ENCODE measurements at places on chromosomes 3 and 15.

GRCh38 chr3:52243791-52244628, 1.5 kb upstream of the PPM1M start:
- peak; percentile 77 for DNase-seq

DNA sequence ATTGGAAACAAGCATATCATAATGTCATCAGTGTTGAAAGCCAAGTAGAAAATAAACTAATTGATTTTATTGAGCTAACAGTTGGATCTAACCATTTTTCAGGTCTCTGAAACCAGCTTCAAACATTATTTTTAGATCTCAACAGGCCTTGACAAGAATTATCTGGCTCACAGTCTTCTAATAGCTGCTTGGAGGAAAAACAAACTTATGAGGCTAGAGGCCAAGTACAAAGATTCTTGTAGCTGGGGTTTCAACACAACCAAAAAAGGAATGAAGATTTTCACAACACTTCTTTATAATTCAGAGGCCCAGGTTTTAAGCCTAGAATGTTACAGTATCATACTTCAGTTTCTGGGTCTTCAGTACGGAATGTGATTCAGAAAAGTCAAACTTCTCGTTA, 3.7 kb downstream of the SETMAR start:
- no peak for DNase-seq

DNA sequence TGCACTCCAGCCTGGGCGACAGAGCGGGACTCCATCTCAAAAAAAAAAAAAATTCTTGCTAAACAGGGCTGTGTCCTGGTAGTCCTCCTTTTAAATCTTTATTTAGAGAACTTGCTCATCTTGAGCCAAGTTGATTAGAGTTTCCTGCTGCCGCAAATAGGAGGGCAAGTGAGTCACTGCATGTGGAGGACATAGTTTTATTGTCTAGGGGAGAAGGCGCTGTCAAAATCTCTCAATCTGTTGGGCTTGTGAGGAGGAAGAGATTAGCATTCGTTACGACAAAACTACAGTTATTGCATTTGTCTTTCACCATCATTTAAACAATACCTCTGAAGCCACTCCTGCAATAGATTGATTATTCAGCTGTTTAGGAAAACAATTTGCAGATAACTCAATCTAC, 11.5 kb downstream of the MUC4 start:
- peak; percentile 35 for DNase-seq

- DNase-seq: no peak
Observed at GRCh38 chr15:90924375-90924774, 8.0 kb downstream of the HDDC3 start.

DNA sequence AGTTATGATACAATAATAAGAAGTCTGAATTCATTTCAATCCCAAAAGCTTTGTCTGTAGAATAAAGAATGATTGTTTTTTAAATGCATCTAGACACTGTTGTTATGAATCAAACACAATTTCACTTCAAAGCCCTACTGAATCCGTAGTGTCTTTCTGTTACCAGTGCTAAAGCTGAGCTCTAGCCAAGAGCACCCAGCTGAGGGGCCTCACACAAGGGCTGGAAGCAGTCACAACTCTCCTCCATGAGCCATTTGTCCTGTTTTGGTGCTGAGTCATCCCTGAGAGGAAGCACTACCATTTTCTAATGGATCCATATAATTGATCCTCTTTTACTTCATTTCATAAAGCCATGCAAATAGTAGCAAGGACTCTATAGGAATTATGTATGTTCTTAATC, 158.2 kb upstream of the ANKRD28 start:
- DNase-seq: no peak

GRCh38 chr15:98548139-98548971, 100.0 kb upstream of the IGF1R start:
- DNase-seq: no peak

- DNase-seq: no peak
Observed at GRCh38 chr3:56960234-56960917, 100.1 kb upstream of the SPATA12 start.

- DNase-seq: peak; percentile 86
Observed at GRCh38 chr15:63246691-63247469, 30.5 kb upstream of the APH1B start.

GRCh38 chr3:42394579-42395288, 15.7 kb downstream of the LYZL4 start:
- DNase-seq: no peak

DNA sequence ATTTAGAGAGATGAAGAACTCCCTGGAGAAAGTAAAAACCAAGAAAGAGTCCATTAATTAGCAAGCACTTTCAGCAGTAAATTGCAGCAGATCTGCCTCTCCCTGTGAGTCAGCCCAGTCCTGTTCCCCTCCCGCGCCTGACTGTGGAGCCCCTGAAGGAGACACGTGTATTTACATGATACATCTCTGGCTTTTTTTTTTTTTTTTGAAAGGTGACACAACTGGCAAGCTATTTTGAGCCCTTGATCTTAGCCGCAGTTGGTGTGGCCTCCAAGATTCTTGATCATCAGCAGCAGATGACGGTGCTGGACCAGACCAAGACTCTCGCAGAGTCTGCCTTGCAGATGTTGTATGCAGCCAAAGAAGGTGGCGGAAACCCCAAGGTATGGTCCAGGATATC, 271.8 kb upstream of the TPM1 start:
- DNase-seq: no peak

- DNase-seq: no peak
Observed at GRCh38 chr3:51940648-51941462, 849 bp downstream of the RRP9 start.

- DNase-seq: no peak
Observed at GRCh38 chr3:156038869-156039268, 81.5 kb upstream of the KCNAB1 start.

GRCh38 chr3:88828466-88828865, 279.0 kb upstream of the EPHA3 start:
- DNase-seq: no peak

- no peak for DNase-seq
Observed at GRCh38 chr3:171614318-171614921, 154.2 kb upstream of the TNIK start.

- DNase-seq: no peak
Observed at GRCh38 chr3:142943349-142943748, 20.1 kb downstream of the PAQR9 start.

- no peak for DNase-seq
Observed at GRCh38 chr3:8279886-8280550, 221.6 kb upstream of the LMCD1 start.

- no peak for DNase-seq
Observed at GRCh38 chr3:72750405-72750965, 97.8 kb downstream of the SHQ1 start.

DNA sequence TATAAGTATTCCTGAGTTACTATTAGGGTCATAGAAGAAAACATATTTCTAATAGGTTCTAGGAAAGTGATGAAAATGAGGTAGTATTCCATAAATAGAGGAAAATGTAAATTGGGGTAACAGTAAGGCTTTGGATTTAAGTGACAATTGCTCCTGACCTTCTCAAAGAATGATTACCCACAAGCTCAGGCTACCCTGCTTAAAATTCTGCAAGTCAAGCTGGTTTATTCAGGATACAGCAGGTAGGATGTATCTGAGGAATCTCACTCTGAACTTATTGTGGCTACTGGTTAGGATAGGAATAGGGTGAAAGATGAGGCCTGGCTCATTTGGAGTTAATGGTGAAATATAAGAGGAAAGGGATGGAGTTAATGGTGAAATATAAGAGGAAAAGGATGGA, 67.7 kb downstream of the CD200R1L start:
- no peak for DNase-seq

GRCh38 chr15:90205050-90205848, 4.1 kb downstream of the SEMA4B start:
- DNase-seq: no peak

GRCh38 chr15:101554115-101554915, 64.8 kb upstream of the PCSK6 start:
- no peak for DNase-seq

DNA sequence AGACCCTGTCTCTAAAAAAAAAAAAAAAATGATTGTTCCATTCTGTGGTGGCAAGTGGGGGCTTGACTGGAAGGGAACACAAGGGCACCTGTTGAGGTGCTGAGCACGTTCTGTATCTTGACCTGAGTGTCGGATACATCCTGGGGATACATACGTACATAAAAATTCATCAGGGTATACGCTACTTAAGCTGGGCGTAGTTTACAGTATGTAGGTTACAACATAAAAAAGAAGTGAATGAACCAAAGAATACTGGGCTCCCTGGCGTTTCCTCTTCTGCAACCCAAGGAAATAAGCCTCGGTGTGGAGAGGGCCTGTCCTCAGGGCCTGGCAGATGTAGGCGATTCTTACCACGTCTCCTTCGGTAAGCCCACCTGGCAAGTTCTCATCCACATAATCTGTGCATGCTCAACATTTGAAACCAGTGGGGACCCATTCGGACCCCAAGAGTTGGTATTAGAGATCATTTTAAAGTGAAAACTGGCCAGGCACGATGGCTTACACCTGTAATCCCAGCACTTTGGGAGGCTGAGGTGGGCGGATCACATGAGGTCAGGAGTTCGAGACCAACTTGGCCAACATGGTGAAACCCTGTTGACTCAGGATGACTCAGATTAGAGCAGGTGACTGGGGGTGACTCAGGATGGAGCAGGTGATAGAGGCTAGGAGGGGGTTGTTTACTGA, 5.1 kb upstream of the MUC20 start:
- no peak for DNase-seq

DNA sequence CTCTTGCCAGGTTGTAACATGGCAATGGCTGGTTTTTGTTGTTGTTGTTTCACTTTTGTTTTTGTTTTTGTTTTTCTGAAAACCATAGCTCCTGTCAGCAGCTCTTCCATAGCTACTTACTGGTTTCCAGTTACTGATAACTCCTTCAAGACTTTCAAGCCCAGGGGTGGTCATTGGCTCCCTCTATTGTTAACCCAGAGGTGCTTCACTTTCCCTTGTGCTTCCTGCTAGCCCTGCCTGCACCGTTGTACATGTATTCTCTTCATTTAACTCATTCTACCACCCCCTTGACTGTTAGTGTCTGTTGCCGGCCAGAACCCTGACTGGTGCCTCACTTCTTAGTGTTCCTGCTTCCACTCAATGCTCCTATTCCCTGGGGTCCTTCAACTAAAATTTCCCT, 4.2 kb upstream of the TRAT1 start:
- no peak for DNase-seq

DNA sequence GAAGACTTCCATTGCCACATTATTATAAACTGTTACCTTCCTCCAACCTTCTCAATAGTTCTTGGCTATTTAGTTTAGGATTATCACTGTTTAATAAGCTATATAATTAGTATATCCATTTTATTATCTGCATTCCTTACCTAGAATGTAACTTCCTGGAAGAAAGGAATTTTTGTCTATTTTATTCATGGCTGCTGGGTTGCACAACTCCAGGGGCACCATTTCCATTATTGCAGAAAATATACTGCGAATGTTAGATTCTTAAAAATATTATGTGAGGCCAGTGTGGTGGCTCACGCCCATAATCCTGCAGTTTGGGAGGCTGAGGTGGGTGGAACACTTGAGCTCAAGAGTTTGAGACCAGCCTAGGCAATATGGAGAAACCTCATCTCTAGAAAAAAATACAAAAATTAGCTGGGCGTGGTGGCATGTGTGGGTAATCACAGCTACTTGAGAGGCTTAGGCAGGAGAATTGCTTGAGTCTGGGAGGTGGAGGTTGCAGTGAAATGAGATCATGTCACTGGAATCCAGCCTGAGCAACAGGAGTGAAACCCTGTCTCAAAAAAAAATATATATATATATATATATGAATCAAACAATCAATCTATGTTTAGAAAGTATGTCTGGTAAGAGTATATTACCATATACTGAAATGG, 19.9 kb downstream of the CLDN1 start:
- DNase-seq: no peak

Data from SIG-M5 (cell line).